ENCODE measurements at places on chromosomes 16 and 17.

DNA sequence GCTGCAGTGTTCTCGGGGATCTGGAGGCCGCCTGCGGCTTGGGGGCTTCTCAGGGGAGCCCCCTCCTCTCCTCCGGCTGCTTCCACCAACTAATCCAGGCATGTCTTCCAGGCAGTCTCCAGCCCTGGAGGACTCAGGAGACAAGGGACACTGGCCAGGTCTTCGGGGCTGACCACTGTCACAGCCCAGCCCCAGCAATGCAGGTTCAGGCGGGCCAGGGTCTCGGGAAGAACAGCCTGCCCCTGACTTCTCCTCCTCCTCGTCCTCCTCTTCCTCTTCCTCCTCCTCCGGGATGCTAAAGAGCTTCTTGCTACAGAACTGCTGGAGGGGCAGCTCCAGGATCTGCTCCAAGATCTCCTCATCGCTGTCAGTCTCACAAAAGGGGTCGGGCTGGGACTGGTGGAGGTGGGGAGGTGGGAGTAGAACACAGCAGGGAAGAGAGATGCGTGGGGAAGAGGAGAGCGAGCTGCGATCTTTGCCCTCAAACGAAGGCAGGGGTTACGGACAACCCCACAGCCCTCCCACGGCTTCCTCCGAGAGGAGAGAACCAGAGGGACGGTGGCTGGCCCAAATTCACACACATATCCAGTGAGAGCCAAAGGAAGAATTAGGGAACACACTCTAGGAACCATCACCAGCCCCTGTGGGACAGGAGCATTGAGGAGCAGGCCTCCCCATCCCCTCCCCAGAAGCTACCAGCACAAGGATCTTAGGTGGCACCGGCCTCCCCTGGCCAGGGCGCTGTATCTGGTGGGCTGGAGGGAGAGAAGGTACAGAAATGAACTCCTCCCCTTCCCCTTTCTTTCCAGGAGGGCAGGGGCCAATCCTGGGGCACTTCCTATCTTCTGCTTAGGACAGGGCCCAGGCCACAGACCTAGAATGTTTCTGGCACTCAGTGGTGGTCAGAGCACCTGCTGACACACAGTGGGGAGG lies 19.3 kb downstream of the TSPOAP1 start:
- DNase-seq, result no peak

GRCh38 chr17:51015145-51015558 lies 105.5 kb downstream of the SPAG9 start:
- DNase-seq, result peak; percentile 94

- peak; percentile 78 for DNase-seq
Observed at GRCh38 chr16:988471-989353, 7.1 kb downstream of the SOX8 start.

DNA sequence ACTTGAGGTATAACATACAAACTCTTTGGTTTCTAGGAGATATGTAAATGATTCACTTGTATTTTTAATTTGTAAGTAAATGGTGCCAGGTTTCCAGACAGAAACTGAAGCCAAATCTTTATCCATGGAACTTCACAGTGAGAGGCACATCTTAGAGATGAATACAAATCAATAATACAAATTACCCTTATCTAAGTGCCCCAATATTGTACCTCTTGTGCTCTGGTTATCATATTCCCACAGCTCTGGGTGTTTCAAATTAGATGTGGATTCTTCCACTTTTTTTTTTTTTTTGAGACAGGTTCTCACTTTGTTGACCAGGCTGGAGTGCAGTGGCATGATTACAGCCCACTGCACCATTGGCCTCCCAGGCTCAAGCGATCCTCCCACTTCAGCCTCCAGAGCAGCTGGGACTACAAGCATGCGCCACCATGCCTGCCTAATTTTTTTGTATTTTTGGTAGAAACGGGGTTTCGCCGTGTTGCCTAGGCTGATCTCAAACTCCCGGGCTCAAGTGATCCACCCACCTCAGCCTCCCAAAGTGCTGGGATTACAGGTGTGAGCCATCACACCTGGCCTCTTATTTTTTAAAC lies 38.0 kb upstream of the DHX40 start:
- no peak for DNase-seq

GRCh38 chr17:40341808-40342503 lies 22.6 kb downstream of the GJD3 start:
- peak; percentile 94 for DNase-seq

Measured in muscle of leg (tissue), 16 donors.